ENCODE measurements at places on chromosomes 4 and X. TPM values are rescaled to one million over a fixed set of nuclear protein-coding genes. Genes with fewer than 3 reads are reported as not detected.

Gene KLHL4
- 0.13 TPM for total RNA-seq

Gene POF1B
- 7.7 TPM for total RNA-seq

Gene CPZ
- not detected for total RNA-seq

Gene PNMA3
- total RNA-seq: under 0.01 TPM

Gene IL21
- total RNA-seq: not detected

Gene TRO
- not detected for total RNA-seq

DNA sequence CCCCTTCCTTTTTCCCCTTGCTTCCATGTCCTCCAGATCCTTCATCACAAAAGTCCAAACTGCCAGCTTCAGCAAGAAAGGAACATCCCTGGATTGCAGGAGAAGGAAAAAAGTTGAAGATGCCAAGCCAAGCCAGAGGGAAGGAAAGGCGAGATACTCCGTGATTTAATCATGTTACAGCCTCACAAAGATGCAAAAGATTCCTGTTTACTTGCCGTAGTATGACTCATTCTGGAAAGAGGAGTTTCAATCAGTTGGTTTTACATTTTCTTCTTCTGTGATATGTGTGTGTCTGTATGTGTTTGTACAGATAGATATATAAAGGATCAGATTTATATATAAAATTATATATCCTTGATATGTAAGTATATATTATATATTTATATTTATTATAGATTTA, 69.3 kb downstream of the BTC start:
- DNase-seq: peak; percentile 45

- no peak for DNase-seq
Measured at GRCh38 chrX:110135618-110136017, 132.7 kb downstream of the TMEM164 start.

DNA sequence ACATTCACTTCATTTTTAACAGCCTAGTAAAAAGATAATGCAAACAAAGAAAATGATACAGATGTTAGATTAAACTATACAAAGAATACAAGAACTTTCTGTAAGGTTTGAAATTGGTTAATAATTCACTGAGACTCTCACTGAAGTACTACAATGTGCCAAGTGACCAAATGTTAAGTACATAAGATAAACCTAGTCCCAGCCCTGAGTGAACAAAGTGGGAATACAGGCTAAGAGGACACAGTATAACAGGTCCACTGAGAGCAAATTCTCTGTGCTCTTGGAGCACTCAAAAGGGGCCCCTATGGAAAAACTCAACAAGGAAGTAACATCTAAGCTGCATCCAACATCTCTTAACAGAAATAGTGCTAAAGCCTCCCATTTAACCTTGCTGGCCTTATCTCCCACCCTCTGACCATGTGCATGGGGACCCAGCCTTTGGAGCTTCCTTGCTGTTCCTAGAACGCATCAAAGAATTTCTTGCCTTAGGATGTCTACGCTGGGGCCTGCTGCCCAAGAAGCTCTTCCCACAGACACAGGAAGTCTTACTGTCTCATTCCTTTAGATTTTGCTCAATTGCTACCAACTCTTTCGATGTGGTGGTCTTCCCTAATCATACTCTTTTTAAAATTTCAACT, 113.4 kb downstream of the ZAR1 start:
- no peak for DNase-seq

- DNase-seq: no peak
Measured at GRCh38 chr4:165403637-165404036, 24.8 kb downstream of the CPE start.

- no peak for DNase-seq
Measured at GRCh38 chr4:4408132-4408523, 21.2 kb downstream of the NSG1 start.

DNA sequence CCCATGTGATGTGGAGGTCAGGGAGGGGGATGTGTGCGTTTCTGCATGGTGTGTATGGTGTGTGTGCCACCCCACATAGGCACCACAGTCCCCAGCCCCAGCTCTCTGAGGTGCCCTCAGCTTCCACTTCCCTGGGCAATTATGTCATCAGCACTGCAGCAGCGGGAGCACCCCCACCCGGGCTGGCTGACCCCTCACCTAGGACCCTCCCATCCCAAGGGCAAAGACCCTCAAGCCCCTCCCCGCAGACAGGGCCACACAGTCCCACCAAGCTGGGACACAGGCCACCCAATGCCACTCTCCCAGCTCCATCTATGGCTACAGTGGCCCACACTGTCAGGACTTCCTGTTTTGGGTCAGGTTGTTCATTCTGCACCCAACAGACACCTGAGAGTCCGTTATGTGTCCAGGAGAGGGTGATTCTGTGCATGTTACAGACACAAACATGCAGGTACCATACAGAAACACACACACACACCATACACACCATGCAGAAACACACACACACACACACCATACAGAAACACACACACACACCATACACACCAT, 75.2 kb downstream of the JAKMIP1 start:
- no peak for DNase-seq

- no peak for DNase-seq
Measured at GRCh38 chr4:120819805-120820437, 102.6 kb downstream of the PRDM5 start.

- no peak for DNase-seq
Measured at GRCh38 chrX:117610049-117610448, 506.6 kb downstream of the KLHL13 start.

DNA sequence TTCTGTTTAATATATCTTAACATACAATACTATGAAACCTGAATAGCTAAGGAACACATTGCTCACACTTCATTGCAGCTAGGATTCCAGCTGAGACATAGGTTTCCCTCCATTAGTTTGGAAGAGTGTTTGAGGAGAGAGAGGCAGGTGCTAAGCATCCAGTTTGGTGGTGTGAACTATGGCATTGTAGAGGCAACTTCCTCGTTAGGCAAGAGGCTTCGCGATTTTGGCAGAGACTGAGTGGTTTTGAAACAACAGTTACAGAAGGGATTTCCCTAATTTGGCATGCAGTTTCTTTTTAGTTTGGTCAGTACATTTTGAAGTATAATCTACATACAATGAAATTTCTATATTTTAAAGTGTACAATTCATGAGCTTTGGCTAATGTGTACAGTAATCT, 117.1 kb upstream of the BMP3 start:
- DNase-seq: no peak

DNA sequence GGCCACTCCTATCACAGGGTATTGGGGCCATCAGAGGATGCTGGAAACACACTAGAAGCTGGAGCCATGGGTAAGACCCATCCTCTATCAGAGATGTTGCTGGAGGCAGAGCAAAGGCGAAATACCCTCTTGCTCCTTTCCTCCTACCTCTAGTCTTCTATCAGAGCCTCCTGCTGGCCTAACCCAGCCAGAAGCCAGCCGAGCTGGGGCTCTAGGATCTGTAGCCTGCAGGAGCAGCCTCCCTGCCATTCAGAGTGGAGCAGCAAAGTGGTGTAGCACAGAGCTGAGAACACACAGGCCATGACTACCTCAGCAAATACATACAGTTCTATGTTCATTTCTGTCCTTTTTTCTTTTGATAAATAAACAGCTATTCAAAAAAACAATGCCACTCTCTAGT, 35.7 kb downstream of the GATB start:
- no peak for DNase-seq

GRCh38 chr4:40204507-40205258, 7.9 kb downstream of the RHOH start:
- DNase-seq: no peak

- no peak for DNase-seq
Measured at GRCh38 chrX:112636951-112637581, 42.7 kb downstream of the LHFPL1 start.

- no peak for DNase-seq
Measured at GRCh38 chrX:107878106-107878505, 52.4 kb downstream of the MID2 start.

GRCh38 chrX:13223868-13224567, 95.8 kb downstream of the ATXN3L start:
- DNase-seq: peak; percentile 91

- DNase-seq: no peak
Measured at GRCh38 chr4:91170768-91171167, 1043.6 kb downstream of the CCSER1 start.
